ENCODE measurements at places on chromosomes 6 and 20.
A peak's percentile ranks its signal among the peaks of the same experiment; 100 is the strongest.

- DNase-seq: no peak
These were observed 10.5 kb downstream of the ZNFX1 start for GRCh38 chr20:49267327-49267726.

DNA sequence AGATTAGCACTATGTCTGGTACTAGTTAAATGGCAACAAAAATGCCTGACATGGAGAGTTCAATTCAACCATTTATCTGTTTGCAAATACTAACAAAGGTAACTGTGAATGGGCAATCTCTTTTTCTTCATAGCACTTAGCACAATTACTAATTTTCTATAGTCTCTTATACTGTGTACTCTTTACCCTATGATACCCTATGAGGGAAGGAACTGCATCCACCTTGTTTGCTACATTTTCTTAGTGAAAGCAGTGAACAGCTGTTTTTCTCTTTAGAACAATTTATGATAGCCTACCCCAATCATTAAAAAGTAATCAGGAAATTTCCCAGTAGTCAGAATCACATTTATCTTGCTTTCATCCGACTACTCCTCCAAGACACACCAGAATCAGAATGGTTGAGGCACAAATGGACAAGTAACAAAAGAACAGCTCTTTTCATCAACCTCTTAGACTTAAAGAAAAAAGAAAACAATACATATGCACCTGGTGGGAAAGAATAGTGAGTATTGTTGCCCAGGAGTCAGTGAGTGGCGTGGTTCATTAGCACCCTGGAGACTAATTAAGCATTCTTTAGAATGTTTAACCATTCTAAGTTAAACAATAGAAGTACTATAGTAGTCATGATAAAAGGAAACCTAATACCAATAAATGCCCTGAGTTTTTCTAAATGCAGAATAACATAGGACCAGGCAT, 16.7 kb downstream of the ZNF292 start:
- no peak for DNase-seq

DNA sequence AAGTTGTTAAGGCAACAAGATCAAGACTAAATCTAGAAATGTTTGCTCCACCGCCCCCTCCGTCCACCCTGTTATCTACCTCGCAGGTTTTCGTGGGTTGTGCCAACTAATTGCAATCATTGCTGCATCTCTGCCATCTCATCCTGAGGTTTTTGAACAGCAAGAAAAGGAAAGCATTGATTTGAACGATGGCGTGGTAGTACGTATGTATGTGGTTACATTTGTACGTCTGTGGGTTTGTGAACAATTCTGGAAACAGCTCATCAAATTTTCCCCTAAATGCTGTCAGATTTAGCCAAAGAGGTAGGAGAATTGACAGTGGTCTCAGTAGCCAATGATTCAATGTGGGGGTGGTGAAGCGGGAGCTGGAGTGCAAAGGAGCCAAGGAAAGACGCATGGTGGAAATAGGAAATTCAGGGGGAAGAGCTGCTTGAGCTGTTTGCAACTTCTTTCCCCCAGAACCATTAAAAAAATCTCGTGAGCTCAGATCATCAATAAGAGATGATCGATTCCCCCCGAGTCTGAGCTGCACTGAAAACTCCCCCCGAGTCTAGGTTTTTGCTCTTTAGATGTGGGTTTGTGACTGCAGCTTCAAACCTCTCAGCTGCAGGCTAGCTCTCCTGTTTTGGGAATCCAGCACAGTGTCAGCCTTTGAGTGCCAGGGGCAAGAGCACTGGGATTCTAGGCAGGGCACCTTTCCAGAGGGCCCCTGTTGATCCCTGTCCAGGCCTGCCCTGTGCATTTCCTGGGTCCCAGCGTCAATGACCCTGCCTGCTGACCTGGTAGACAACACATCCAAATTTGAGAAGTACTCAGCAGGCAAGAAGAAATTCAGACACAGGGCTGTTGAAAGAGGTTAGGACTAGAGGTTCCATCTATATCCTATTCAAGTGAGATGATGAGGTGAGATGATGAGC, 72.6 kb upstream of the LY86 start:
- no peak for DNase-seq

- no peak for DNase-seq
These were observed 150.8 kb downstream of the ESR1 start for GRCh38 chr6:151958332-151958731.

GRCh38 chr20:56981301-56981700, 285.1 kb downstream of the BMP7 start:
- no peak for DNase-seq

DNA sequence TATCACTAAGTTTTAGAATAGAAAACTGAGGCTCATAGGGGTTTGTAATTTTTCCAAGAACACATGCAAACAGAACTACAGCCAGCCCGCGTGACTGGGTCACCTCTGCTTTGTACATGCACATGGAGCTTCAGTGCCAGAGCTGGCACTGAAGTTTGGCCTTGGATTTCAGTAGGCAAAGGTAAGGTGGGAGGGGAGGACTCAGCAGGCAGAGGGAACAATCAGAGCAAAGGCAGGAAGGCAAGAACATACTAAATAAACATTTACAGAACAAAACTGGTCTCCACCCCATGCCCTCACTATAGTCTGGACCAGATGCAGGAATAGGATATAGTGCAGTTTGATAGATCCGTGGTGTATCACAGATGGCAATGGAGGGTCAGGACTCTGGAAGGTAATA, 13.6 kb upstream of the ABRACL start:
- no peak for DNase-seq

GRCh38 chr20:6692566-6693173, 74.8 kb upstream of the BMP2 start:
- peak; percentile 51 for DNase-seq

- DNase-seq: no peak
These were observed 447.8 kb downstream of the PTPRT start for GRCh38 chr20:42741906-42742305.

- no peak for DNase-seq
These were observed 24.9 kb upstream of the ITCH start for GRCh38 chr20:34337982-34338726.

DNA sequence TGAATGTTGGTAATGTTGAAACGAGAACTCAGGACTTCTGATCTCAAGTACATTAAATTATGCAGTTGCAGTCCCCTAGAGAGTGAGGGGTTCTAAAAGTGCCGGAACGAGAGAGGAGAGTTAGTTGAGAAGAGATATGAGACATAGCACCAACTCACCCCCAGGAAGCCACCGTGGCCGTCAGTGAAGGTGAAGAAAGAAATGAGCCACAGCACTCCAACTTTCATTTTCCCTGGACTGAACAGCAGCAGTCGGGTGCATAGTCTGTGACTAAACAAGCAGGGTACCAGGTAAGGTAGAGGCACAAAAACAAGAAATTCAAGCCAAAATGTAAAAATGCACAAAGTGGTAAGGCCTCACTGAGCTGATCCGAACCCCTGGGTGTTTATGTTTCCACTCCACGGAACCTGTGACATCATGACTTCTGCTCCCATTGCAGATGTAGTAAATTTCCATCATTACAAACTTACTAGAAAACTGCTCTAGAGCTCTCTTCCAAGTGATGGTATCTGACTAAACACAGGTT, 13.2 kb downstream of the ADGRF1 start:
- DNase-seq: no peak
